H1 (cell line): ENCODE measurements at places on chromosomes 16 and 17. TPM values are rescaled to one million over a fixed set of nuclear protein-coding genes. Genes with fewer than 3 reads are reported as not detected.

- DNase-seq: no peak
Measured at GRCh38 chr17:38874505-38875400, 4.9 kb downstream of the LASP1 start.

Gene PRM1
- 0.82 and 0.92 TPM in 2 replicates for total RNA-seq

DNA sequence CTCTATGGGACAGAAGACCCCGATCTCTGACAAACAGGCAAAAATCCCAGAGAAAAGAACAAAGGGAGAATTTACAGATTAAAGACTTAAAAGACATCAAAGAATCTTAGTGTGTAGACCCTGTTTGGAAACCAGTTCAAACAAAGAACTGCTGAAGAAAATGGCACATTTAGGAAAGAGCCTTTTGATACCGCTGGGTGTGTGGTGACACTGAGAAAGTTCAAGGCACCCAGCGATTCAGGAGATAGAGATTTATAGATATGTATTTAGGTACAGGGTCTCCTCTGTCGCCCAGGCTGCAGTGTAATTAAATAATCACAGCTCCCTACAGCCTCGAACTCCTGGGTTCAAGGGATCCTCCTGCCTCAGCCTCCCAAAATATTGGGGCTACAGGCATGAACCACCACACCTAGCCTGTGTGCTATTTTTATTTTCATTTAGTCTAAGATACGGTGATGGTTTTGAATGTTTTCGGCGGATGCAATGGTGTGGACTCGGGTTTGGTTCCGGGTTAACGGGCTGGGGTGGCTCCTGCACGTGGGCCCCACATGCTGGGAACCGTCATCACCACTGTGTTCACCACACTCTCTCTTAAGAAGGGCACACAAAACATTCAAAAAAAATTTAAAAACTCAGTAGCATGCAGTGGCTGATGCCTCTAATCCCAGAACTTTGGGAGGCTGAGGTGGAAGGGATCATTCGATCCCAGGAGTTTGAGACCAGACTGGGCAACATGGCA is 114.0 kb downstream of the ZNF778 start:
- no peak for DNase-seq

Gene CDR2L
- 38.1 and 40.5 TPM in 2 replicates for total RNA-seq

DNA sequence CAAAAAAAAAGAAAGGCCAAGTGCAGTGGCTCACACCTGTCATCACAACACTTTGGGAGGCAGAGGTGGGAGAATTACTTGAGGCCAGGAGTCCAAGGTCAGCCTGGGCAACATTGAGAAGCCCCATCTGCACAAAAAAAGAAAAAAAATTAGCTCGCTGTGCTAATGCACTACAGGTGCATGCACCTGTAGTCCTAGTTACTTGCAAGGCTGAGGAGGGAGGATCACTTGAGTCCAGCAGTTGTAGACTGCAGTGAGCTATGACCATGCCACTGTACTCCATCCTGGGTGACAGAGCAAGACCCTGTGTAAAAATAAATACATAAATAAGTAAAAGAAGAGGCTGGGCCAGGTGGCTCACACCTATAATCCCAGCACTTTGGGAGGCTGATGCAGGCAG is 39.7 kb downstream of the DCAKD start:
- DNase-seq: no peak

Gene IL17C
- 1.1 and 1.4 TPM in 2 replicates for total RNA-seq

Gene RPH3AL
- 5.6 and 6.1 TPM in 2 replicates for total RNA-seq
